Effector CD4-positive, alpha-beta T cell (primary cell): ENCODE measurements at places on chromosomes 2 and 18.

DNA sequence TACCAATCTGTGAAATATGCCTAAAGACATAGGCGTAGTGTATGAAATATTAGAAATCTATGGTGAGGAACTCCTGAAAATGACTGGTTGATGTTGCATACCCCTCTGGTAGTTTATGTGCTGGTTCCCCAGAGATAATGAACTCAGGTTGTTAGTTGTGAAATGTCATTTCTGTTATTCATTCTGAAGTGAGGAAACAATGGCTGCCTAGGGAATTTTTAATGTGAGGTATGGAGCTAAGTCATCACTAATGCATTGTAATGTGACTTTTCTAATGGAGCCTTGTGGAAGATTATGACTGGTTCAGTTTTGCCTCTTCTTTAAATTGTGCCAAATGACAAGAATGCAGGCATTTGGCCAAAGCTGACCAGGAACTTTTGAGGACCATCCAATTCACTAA, 61.6 kb upstream of the RAB27B start:
- no peak for DNase-seq

- DNase-seq: no peak
Observed at GRCh38 chr2:73111073-73112025, 1.4 kb downstream of the RAB11FIP5 start.

DNA sequence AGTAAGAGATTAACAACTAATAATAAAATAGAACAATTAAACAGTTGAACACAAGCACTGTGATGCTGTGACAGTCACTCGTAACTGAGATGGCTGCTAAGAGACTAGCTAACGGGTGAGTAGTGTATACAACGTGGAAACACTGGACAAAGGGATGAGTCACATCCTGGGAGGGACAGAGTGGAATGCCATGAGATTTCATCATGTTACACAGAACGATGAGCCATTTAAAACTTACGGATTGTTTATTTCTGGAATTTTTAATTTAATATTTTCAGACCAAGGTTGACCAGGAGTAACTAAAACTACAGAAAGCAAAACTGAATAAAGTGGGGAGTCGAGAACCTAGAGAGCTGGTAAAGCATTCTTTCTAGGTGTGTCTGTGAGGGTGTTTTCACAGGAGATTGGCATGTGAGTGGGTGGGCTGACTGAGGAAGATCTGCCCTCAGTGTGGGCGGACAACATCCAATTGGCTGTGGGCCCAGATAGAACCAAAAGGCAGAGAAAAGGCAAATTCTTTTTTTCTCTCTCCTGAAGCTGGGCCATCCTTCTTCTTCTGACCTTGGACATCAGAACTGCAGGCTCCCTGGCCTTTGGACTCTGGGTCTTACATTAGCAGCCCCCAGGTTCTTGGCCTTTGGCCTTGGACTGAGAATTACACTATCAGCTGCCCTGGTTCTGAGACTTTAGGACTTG, 14.6 kb downstream of the TMSB10 start:
- no peak for DNase-seq

- DNase-seq: no peak
Observed at GRCh38 chr18:35091841-35092240, 50.6 kb downstream of the MAPRE2 start.

DNA sequence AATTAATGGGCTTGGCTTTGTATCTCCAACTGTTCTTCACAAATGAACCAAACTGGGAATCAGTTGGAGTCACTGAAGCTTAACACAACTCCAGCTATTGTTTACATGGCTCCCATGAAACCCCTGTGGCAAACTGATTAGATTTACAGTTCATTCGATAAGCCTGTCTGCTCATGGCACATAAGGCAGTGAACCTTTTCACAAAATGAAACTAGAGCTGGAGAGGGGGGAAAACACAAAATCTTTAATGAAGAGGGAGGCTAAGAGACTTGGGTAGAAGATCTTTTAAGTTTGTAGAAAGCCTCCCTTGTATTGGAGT, 11.6 kb upstream of the ITGA6 start:
- no peak for DNase-seq

GRCh38 chr2:165120740-165121467, 82.9 kb downstream of the SCN3A start:
- no peak for DNase-seq

- no peak for DNase-seq
Observed at GRCh38 chr18:64936671-64937070, 787.8 kb upstream of the LINC00305 start.

DNA sequence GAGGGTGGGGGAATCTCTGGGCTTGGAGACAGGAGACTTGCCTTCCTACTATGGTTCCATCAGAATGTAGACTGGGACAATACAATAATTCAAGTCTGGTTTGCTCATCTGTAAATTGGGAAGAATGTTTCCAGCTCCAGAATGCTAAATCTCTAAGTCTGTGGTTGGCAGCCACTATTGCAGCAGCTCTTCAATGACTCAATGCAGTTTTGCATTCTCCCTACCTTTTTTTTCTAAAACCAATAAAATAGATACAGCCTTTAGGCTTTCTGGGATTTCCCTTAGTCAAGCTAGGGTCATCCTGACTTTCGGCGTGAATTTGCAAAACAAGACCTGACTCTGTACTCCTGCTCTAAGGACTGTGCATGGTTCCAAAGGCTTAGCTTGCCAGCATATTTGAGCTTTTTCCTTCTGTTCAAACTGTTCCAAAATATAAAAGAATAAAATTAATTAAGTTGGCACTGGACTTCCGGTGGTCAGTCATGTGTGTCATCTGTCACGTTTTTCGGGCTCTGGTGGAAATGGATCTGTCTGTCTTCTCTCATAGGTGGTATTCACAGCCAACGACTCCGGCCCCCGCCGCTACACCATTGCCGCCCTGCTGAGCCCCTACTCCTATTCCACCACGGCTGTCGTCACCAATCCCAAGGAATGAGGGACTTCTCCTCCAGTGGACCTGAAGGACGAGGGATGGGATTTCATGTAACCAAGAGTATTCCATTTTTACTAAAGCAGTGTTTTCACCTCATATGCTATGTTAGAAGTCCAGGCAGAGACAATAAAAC, 6.5 kb downstream of the TTR start:
- no peak for DNase-seq

DNA sequence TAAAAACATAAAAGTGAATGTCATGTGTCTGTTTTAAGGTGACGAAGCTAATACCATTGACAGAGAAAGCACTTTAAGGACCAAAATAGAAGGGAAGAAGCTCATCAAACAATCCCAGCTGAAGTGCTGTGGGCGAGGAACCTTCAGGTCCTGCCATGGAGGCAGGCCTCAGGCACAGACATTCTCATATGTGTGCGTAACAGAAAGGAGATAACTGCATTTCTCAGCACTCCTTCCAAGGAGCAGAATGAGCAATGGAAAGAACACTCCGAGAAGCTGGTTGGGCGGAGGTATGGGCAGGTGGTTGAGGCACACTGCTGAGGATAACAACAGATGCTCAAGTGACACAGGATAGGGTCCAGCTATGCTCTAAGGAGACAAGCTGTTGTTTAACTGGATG, 42.4 kb downstream of the PKDCC start:
- DNase-seq: no peak

DNA sequence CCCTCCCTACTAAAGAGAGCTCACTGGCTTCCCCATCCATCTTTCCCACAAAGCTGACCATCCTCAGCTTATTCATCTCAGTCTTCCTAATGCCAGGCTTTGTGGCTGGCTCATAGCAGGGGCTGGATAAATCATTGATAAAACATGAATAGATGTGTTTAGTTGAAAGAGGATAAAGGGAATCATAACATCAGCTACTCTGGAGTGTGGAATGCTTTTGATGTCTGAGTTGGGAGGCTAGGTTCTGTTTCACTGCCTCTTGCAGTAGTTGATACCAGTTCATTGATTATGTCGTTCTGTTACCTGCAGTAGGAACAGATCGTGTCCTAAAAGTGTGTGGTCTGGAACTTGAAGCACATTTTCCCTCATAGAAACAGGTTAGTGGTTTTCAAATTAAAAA, 66.3 kb upstream of the HK2 start:
- DNase-seq: no peak

DNA sequence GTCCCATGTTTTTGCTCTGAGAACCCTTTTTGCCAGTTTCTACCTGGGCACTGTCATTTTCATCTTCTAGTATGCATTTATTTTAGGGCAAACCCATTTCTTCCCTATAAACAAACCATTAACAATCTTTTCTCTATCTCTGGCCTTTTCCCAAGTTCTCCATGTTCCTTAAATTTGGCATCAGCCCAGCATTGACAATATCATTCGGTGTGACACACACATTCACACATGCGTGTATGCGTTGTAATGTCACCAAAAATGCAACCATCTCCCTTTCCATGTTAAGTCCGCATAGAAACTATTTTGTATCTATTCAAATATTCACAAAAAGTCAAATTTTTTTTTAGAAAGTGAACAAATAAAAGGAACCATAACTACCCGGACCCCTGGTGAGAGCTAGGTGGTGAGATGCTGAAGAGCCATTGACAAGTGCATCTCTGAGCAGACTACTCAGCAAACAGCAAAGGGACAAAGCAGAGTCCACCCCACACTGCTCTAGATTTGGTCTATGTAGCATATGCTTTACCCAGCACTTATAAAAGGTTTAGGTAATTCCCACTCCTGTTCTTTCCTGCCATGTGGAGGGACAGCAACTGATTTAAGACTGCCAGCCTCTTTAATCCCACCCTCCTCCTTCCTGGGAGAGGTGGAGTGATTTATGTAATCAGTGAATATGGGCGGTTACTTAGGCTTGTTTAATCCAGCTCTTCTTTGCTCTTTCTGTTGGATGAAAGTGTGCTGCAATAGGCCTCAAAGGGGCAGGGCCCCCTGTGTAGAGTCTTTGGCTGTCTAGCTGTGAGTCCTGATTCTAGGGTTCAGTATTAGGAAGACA, 124.1 kb downstream of the METTL8 start:
- DNase-seq: no peak

GRCh38 chr2:57180042-57180567, 866.5 kb upstream of the VRK2 start:
- DNase-seq: no peak

GRCh38 chr2:2912293-2912692, 465.3 kb downstream of the EIPR1 start:
- no peak for DNase-seq

- DNase-seq: no peak
Observed at GRCh38 chr2:236265675-236266074, 1.5 kb upstream of the ASB18 start.

- DNase-seq: no peak
Observed at GRCh38 chr2:109239720-109240119, 110.7 kb downstream of the SH3RF3 start.

DNA sequence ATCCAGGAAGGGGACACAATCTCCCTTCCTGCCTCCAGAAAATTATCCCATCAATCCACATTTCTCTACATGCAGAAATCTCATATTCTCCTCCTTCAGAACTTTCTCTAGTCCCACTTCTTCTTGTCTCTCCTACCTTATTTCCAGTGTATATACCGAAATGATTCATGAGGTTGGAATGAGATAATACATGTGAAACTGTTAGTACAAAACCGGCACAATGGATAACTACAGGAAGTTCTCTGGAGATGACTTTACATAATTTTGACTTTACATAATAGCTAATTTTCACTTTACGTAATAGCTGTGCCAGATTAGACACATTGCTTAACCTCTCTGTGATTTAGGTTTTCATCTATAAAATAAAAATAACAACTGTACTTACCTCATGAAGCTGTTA, 801.3 kb downstream of the ERBB4 start:
- no peak for DNase-seq

- no peak for DNase-seq
Observed at GRCh38 chr18:76374330-76375281, 120.4 kb downstream of the ZNF516 start.

GRCh38 chr2:176565641-176566323, 296.5 kb downstream of the MTX2 start:
- DNase-seq: no peak

DNA sequence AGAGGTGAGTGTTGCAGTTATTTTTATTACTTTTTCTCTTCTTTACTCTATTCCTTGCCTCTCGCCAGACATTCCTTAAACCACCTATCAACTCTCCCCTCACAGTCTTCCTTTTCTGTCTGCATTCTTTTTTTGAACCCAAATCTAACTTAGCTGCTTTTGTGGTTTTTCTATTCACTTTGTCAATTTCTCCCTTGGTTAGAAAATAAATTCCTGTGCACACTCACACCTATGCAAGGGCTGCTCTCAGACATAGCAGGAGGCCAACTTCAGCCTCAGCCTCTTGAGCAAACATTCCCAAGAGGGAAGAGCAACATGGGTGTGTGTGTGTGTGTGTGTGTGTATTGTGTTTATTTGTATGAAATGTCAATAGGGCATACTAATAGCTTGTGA, 808.6 kb downstream of the RNF144A start:
- DNase-seq: no peak

- no peak for DNase-seq
Observed at GRCh38 chr2:200877443-200877842, 11.4 kb downstream of the PPIL3 start.

DNA sequence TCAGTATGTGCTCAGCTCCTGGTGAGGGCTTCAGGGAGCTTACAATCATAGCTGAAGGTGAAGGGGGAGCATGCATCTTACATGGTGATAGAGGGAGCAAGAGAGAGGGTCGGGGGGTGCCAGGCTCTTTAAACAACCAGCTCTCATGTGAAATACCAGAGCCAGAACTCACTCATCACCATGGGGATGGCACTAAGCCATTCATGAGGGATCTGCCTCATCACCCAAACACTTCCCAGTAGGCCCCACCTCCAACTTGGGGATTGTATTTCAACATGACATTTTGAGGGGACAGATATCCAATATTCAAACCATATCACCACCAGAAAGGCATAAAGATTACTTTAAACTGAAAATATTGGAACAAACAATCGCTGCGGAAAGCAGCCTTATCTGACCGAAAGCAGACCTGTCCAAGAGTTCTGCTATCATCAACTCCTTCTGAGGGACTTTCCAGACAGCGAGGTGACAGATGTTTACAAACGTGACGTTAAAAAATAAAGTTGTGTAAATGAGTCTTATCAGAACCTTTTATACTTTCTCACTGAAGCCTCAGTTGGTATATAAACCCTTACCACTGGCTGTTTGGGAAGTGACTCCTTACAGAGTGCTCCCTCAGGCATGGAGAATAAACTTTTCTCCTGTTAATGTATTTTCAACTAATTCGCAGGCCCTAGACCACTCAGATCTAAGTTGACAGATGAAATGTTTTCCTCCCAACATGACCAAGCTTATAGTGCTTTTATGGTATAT, 35.5 kb upstream of the PTH2R start:
- DNase-seq: no peak

GRCh38 chr2:145277922-145278321, 758.0 kb upstream of the ZEB2 start:
- no peak for DNase-seq

- DNase-seq: no peak
Observed at GRCh38 chr2:167293172-167293781, 405.0 kb downstream of the XIRP2 start.

- DNase-seq: no peak
Observed at GRCh38 chr2:72142570-72143440, 4.9 kb downstream of the CYP26B1 start.

GRCh38 chr2:157256626-157257025, 879 bp upstream of the GALNT5 start:
- no peak for DNase-seq

DNA sequence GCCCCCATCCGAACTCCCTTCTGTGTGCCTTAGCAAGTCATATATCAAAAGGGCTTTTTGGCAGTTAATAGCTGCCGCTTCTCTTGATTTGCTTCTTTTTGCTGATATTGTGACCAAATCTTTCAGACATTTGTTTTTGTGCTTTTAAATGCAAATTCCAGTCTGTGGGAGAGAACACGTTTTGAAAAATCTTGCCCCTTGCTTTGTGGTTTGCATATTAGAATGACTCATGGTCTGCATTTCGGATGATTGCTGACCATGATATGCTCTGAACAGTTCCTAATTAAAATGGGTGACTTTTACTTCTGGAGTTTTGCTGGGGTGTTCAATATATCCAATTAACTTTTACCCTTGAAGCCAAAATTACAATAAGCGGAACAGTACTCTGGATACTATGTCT, 58.2 kb upstream of the ST6GAL2 start:
- no peak for DNase-seq
